ENCODE measurements at places on chromosomes 6 and 20. TPM values are rescaled to one million over a fixed set of nuclear protein-coding genes. Genes with fewer than 3 reads are reported as not detected.

DNA sequence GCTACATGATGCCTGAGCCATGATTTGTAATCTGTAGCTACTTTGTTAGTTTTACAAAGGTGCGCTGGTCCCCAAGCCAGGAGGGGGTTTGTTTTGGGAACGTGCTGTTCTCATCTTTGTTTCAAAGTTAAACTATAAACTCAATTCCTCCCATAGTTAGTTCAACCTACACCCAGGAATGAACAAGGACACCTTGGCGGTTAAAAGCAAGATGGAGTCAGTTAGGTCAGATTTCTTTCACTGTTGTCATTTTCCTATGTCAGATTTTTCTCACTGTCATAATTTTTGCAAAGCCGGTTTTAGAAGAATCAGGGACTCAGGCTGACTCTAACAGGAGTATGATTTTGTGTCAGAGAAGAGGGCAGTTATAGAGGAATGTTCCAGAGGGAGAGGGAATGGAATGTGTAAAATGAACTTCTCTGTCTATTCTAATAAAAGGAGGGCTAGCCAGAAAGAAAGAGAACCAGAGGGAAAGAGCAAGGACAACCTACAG, 2.3 kb upstream of the GMPR start:
- no peak for DNase-seq

SHLD1 gene
- 2.8 TPM for total RNA-seq

GRCh38 chr6:158059108-158059507, 77.4 kb downstream of the SYNJ2 start:
- DNase-seq: no peak

DNA sequence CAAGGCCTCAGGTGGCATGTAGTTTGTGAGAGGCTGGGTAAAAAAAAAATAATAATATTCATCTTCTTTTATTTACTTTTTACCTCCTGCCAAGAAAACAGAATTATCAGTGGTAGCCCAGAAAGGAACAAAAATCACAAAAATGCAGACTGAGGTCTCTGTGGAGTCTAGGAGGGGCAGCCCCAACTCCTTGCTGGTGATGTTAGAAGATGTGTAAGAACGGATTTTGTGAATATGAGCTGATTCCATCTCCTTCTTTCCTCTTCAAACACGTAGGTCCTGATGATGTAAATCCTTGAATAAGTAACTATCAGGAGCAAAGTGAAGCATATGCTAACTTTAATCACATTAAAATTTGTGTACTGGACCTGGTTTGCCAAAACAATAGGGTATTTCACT, 226.8 kb downstream of the EYA4 start:
- DNase-seq: no peak

OPN5 gene
- total RNA-seq: not detected

SH3BGRL2 gene
- 36.1 TPM for total RNA-seq

- peak; percentile 94 for DNase-seq
These were observed 45.3 kb upstream of the PRELID3B start for GRCh38 chr20:59087829-59088433.

OR2H1 gene
- total RNA-seq: not detected

- no peak for DNase-seq
These were observed 16.4 kb upstream of the STX16 start for GRCh38 chr20:58634521-58635278.

GRCh38 chr6:142925575-142926110, 19.3 kb downstream of the HIVEP2 start:
- no peak for DNase-seq

ZBTB46 gene
- 28.0 TPM for total RNA-seq

DNA sequence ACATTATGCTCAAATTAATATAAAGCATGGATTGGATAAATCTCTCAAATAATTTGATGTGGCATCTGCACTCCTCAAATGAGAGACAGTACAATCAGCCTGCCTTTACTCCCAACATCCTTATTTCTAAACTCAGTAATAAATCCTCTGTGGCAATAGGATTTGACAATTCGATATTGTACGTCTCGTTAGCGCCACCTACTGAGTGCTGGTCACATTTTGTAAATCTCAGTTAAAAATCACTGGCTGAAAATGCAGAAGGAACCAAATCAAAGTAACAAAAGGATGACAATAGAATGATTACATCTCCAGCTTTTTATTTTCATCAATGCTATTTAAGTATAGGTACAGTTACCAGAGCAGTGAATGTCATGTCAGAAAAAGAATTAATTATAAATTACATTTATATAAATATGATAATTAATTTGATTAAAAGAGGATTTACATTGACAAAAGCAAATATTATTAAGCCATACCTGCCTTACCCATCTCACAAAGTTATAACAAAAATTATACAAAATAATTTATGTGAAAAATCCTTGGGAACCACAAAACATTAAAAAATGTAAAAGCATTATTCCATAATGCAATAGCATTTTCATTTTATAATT, 20.2 kb upstream of the GJE1 start:
- DNase-seq: peak; percentile 92

RAET1E gene
- total RNA-seq: not detected

- no peak for DNase-seq
These were observed 82.8 kb upstream of the CDYL start for GRCh38 chr6:4693173-4693970.

LGSN gene
- not detected for total RNA-seq

ID4 gene
- 39.3 TPM for total RNA-seq

MCCD1 gene
- total RNA-seq: not detected

- no peak for DNase-seq
These were observed 7.2 kb upstream of the ACSS1 start for GRCh38 chr20:25065072-25065624.

GRCh38 chr6:26029570-26029856, 57.7 kb upstream of the HFE start:
- no peak for DNase-seq

- no peak for DNase-seq
These were observed 84.3 kb downstream of the THBS2 start for GRCh38 chr6:169169375-169169774.

GPLD1 gene
- 5.2 TPM for total RNA-seq

- no peak for DNase-seq
These were observed 197.5 kb downstream of the ATXN1 start for GRCh38 chr6:16563628-16564240.

DNA sequence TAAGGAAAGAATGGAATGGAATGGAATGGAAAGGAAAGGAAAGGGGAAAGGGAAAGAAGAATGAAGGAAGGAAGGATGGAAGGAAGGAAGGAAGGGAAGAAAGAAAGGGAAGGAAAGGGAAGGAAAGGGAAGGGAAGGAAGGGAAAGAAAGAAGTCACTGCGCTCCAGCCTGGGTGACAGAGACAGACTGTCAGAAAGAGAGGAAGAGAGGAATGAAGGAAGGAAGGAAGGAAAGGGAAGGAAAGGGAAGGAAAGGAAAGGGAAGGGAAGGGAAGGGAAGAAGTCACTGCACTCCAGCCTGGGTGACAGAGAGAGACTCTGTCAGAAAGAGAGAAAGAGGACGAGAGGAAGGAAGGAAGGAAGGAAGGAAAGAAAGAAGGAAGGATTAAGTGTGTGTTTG, 221.2 kb upstream of the LAMP5 start:
- DNase-seq: no peak

DNA sequence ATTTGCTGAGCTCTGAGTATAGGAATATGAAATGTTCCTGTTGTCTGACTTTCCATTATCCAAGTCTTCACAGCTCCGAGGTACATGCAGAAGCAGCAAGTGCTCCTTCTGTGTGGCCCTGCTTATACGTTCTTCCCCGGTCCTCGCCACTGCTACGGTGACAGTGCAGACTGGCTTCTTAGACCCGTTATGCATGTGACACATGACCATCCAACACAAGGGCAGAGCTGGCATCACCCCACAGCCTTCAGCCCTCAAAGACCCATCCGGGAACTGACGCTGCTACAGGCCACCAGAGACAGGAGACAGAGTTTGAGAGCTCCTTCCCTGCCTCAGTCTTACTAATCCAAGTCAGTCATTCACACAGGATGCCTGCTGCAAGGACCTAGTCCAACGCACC, 70.4 kb downstream of the TRAM2 start:
- DNase-seq: no peak

DUSP15 gene
- total RNA-seq: 38.2 TPM

LPA gene
- total RNA-seq: 0.47 TPM

GRCh38 chr6:372336-372911, 19.1 kb upstream of the IRF4 start:
- DNase-seq: no peak

POPDC3 gene
- 9.9 TPM for total RNA-seq

OOEP gene
- total RNA-seq: not detected

DNA sequence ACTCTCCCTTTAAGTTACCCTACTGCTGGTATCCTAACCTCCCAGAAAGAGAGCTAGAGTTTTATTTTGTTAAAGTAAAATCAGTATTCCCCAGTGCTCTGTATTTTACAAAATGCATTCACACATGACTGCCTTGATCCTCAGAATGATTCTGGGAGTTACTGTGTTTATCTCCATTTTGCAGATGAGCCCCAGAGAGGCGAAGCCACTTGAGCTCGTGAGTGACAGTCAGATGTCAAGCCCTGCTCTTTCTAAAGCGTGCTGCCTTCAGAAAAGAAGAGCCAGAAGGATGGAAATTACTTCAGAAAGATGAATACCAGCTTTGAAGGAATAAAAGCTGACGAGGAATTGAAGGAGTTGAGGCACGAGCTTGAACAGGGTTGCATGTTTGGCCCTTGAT, 14.1 kb upstream of the OSER1 start:
- DNase-seq: no peak

DNA sequence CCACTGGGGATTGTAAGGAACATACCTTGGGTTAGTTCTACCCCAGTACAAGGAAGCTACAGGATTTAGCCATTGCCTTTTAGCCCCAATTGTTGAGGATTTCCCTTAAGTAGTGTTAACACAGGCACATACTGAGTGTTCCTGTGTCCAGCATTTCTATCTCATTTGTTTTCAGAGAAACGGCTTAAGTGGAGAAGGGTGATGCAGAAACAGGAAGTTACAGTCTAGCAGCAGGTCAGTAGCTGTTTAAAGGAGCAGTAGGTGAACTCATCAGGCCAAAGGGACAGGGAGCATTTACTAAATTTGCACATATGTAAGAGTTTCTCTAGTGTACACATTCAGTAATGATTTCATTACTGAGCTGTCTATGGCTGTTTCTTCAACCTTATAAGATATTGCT, 644.2 kb upstream of the GJE1 start:
- DNase-seq: no peak

DNA sequence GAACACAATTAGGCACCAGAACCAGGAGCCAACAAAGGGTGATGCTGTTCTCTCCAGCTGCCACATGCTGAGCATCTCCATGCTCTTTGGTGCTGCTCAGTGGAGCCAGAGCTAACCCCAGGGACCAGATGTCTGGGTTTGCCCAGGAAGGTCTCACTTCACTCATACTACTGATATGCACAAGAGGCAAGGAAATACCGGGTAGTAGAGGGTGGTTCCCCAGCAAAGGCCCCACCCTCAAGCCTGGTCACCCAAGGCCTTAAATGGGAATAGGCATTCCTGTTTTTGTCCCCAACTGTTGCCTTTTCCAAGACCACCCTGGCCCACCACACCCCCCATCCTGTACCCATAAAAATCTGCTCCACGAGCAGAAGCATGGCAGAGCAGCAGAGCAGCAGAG, 204.5 kb upstream of the TAB2 start:
- no peak for DNase-seq

DNA sequence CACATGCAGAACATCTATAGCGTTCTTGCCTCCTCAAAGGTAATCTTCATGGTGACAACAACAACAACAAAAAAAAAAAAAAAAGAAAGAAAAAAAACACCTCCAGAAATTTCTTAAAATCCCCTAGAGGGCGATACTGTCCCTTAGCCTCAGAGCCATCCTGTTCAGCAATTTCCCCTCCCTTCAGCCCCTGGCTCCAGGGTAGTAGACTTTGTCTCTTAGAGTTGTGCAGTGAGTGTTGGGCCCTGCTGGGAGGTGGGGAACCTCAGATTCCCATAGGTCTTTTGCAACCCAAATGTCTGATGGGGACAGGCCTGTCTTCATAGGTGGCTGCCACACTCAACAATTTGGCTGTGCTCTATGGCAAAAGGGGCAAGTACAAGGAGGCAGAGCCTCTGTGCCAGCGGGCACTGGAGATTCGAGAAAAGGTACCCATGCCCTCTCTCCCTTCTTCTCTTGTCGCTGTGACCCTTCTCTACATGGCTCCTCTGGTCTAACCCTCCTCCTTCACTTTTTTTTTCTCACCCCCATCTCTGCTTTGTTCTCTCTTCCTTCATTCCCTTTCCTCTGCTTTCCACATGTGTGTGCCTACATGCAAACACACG, 6.0 kb upstream of the PTK7 start:
- DNase-seq: peak; percentile 71

DNA sequence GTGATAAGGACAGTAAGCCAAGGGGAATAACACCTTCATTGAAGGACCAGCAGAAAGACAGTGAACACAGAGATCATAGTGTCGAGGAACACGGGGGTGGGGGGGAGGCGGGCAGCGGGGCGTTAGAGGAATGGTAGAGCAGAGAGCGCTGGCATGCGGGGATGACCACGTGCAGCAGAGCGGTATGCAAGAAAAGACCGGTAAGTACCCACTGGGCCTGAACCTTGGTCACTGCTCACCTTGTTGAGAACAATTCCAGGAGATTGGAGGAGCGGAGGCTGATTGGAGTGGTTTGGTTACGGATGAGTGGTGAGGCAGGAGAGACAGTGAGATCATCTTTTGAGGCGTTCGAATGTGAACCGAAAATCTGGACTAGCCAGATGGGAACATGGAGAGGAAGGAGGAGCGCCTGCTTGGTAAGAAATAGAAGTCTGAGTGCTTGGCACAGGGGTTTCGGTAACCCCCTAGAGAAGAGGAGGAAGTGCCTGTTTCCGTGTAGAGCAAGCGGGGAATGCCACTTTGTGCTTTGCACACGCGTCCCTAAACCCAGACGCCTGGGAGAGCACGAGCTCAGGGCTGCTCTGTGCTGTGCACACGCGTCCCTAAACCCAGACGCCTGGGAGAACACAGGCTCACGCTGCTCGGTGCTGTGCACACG, 70.0 kb downstream of the FAM120B start:
- no peak for DNase-seq

GRCh38 chr6:81909981-81910900, 157.8 kb upstream of the TENT5A start:
- no peak for DNase-seq

GRCh38 chr6:2940010-2940850, 31.1 kb downstream of the SERPINB6 start:
- peak; percentile 52 for DNase-seq

NKAPL gene
- total RNA-seq: 0.42 TPM

MRAP2 gene
- 9.5 TPM for total RNA-seq

DNA sequence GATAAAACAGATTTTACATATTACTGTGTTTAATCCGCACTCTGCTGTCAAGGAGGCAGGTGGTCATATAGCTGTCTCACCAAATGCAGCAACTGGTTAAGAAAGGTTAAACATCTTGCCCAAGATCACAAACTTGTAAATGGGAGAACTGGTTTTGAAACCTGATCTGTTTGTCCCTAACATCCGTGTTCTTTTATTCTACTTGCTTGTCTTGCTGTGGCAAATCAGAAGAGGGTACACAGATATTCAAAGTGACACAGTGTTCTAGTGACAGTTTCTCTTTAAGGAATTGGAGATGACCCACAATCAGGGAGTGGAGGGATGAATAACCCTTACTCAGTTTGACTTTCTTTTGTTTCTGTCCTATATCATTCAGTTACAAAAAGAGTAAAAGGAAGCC, 83.0 kb upstream of the SGK1 start:
- DNase-seq: no peak

- DNase-seq: peak; percentile 81
These were observed 4.1 kb downstream of the MAP1LC3A start for GRCh38 chr20:34562641-34563040.

- no peak for DNase-seq
These were observed 44.2 kb upstream of the FAM50B start for GRCh38 chr6:3804964-3805363.

- peak; percentile 50 for DNase-seq
These were observed 5.0 kb downstream of the RAB44 start for GRCh38 chr6:36702656-36703055.

MBOAT1 gene
- total RNA-seq: 9.4 TPM

Data from endodermal cell (in vitro differentiated cells).